ENCODE measurements at places on chromosomes 3 and 15. TPM values are rescaled to one million over a fixed set of nuclear protein-coding genes. Genes with fewer than 3 reads are reported as not detected.

The SERINC4 gene
- not detected for total RNA-seq

The ACAN gene
- total RNA-seq = not detected

The TRH gene
- total RNA-seq = not detected

DNA sequence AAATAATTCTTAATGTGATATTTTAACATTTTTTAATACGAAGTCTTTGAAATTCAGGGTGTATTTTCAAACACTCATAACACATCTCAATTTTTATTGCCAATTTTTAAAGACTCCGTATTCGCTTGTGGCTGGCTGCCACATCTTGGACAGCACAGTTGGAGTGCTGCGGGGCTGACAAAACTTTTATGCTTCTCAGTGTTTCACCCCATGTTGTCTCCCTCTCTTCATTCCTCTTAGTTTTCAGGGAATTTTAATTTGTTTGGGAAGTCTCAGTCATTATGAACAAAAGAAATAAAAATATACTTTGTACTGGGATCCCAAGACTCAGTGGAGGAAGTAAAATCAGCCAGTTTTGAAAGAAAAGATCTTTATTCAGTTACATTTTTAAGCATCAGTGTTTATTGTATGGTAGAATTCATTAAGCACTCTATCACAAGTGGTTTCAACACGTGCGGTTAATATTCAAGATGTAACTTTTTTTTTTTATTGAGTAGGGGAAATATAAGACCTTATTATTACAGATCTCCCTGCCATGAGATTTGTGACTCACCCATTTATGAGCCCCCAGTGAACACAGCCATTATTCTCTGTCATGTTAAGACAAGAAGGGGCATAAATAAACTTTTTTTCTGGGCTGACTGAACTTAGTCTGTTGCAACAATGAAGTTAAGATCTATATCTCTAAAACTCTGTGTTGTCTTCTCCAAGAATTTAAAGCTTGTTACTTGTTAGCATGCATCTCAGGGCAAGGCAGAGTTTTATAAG, 26.8 kb downstream of the KAT2B start:
- no peaks in the 10 kb centered on the region for H3K4me1 ChIP-seq
- DNase-seq = no peak
- no peaks in the 10 kb centered on the region for H3K27me3 ChIP-seq

- H3K36me3 ChIP-seq = peaks cover 92% of the 10 kb centered on the region
- no peak for DNase-seq
- no peaks in the 10 kb centered on the region for H3K27me3 ChIP-seq
These were observed 150.5 kb upstream of the LRRFIP2 start for GRCh38 chr3:37324850-37325321.

DNA sequence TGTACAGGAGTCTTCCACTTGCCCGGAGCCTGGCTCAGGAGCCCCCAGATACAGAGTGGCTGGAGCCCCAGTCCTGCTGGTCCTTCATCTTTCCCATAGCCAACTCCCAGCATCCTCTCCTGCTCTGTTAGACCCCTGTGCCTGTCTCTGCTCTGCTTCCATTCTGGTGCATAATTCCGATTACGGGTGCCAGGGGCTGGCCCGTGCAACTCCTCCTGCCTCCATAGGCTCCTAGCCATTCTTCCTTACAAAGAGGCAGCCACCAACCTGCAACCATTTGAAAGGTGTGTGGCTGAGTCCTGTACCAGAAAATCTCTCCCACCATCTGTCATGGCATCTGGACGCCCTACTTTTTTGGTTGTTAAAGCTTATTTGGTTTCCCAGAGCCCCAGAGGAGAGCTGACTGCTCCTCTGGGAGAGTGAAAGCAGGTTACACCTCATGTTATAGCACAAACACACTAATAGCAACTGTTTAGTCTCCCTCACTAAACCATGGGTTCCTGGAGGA, 5.2 kb upstream of the RAD18 start:
- no peaks in the 10 kb centered on the region for H3K27me3 ChIP-seq
- DNase-seq = no peak
- peaks cover 64% of the 10 kb centered on the region for H3K4me1 ChIP-seq
- H3K36me3 ChIP-seq = no peaks in the 10 kb centered on the region
- no peak overlapping the region for H3K4me3 ChIP-seq
- H3K27ac ChIP-seq = no peak overlapping the region

DNA sequence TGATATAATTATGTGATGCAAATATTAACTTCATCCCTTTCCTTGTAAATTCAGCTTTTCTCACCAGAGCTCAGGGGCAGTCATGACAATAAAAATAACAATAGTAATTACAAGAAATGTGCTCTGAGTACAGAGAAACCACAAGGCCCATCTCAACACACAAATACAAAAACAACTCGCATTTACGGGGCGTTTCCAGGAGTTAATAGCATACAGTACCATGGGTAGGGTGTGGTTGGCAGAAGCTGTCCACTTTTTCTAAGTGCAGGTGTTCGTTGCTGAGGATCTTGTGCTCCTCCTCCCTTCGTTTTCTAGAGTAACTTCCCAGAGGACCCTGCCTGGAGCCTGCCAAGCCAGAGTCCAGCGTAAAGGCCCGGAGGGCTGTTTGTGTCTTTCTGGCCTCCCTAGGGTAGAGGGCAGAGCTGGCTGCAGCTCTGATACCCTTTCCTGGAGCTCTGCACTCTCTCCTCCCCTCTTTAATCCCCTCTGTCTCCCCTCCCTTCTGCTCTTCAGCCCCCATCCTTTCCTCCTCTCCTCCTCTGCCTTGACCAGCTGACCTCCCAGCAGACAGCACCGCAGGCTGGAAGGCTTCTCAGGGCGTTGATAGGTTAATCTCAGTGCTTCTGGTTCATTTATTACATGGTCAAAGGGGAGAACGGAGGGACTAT, 11.4 kb downstream of the SEMA3G start:
- H3K27me3 ChIP-seq = no peaks in the 10 kb centered on the region
- DNase-seq = no peak
- H3K4me3 ChIP-seq = no peak overlapping the region
- peaks cover 56% of the 10 kb centered on the region for H3K4me1 ChIP-seq

DNA sequence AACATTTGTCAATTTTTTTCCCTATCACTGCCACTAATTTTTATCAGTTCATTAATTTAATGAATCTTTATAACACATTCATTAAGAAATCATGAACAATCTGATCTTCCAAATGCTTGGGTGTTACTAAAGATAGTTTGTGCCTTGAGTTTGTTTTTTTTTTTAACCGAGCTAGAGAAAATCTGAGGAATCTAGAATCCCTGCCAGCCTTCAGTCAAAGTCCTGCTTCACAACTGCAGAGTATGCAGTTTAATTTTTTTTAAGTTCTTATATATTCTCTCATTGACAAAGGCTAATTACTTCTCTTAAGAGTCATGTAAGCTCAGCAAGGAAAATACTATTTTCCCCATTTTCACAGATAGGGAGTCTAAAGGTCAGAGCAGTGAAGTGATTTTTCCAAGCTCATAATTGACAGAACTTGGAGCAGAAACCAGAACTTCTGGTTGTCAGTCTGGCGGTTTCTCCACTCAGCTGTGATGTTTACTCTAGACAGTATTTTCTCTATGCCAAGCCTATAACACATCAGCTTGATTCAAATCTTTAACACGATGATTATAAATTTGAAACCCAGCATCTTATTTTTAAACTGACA, 55.7 kb downstream of the TNIK start:
- no peak overlapping the region for H3K27ac ChIP-seq
- no peak for DNase-seq
- no peak overlapping the region for H3K4me3 ChIP-seq
- no peaks in the 10 kb centered on the region for H3K4me1 ChIP-seq

- DNase-seq = no peak
- H3K36me3 ChIP-seq = peaks cover 85% of the 10 kb centered on the region
- H3K4me3 ChIP-seq = no peak overlapping the region
- H3K27ac ChIP-seq = no peak overlapping the region
These were observed 66.0 kb downstream of the MESD start for GRCh38 chr15:80923668-80924067.

The MAGEF1 gene
- 60.5 TPM for total RNA-seq

- H3K4me3 ChIP-seq = no peak overlapping the region
- H3K27ac ChIP-seq = no peak overlapping the region
- no peak for DNase-seq
- H3K4me1 ChIP-seq = no peaks in the 10 kb centered on the region
- H3K36me3 ChIP-seq = no peaks in the 10 kb centered on the region
These were observed 121.3 kb downstream of the RPLP1 start for GRCh38 chr15:69573815-69574475.

GRCh38 chr15:94057305-94057704, 174.1 kb upstream of the MCTP2 start:
- H3K36me3 ChIP-seq = no peaks in the 10 kb centered on the region
- no peak overlapping the region for H3K27ac ChIP-seq
- no peak for DNase-seq
- no peaks in the 10 kb centered on the region for H3K27me3 ChIP-seq
- no peaks in the 10 kb centered on the region for H3K4me1 ChIP-seq

The CADPS gene
- total RNA-seq = not detected

DNA sequence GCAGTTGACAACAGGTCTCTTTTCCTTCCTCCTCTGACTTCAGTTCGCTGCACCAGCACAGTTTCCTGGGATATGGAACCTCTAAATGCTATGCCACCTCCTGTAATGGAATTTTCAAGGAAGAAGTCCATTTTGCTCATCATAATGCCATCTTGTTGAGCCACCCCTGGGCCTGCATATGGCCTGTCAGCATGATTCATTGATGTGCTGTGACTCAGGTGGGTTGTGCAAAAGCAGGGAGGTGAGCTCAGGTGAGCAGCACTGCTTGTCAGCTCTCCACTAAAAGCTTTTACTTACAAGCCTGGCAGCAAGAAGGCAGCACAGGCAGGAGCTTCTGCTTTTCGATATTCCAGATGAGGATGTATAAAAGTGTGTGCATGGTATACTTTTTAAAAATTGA, 247.1 kb upstream of the LMCD1 start:
- no peak overlapping the region for H3K4me3 ChIP-seq
- no peak for DNase-seq
- H3K27ac ChIP-seq = no peak overlapping the region
- no peaks in the 10 kb centered on the region for H3K4me1 ChIP-seq

DNA sequence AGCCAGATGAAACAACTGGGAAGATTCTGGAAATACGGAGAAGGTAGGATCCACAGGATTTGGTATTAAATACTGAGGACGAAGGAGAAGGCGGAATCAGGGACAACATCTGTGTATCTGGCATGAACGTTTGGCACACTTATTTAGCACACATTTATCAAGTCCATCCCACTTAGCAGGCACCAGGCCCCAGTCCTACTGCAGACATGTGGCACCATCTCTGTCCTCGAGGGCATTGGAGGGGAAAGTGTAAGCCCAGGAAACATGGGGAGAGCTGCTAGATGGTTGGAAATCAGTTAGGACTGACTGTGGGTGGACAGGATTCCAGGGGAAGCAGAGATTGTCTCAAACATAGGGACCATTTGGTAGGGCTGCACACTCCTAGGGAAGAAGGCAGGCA, 29.0 kb upstream of the LCTL start:
- no peak for DNase-seq
- H3K4me3 ChIP-seq = no peak overlapping the region
- H3K36me3 ChIP-seq = no peaks in the 10 kb centered on the region
- no peak overlapping the region for H3K27ac ChIP-seq
- no peaks in the 10 kb centered on the region for H3K27me3 ChIP-seq

The TPRG1 gene
- not detected for total RNA-seq

The TIMP4 gene
- total RNA-seq = 0.07 TPM

The CYP1A2 gene
- not detected for total RNA-seq

GRCh38 chr3:132730891-132731580, 8.8 kb upstream of the NPHP3 start:
- no peak overlapping the region for H3K27ac ChIP-seq
- H3K4me1 ChIP-seq = no peaks in the 10 kb centered on the region
- no peaks in the 10 kb centered on the region for H3K27me3 ChIP-seq
- no peaks in the 10 kb centered on the region for H3K36me3 ChIP-seq
- H3K4me3 ChIP-seq = no peak overlapping the region
- peak; percentile 33 for DNase-seq

The FRG2C gene
- total RNA-seq = not detected

DNA sequence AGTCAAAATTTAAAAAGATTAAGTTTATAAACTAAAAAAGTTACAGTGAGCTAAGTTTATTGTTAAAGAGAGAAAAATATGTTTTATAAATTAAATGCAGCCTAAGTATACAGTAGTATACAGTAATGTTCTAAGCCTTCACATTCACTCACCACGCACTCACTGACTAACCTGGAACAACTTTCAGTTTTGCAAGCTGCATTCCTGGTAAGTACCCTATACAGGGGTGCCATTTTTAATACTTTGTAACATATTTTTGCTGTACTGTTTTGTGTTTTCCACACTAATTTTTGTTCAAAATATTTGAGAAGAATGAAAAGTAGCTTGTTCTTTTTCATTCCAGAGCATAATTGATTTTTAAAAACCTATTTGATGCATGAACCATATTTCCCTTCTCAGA, 524.9 kb downstream of the RBMS3 start:
- no peak overlapping the region for H3K27ac ChIP-seq
- H3K36me3 ChIP-seq = no peaks in the 10 kb centered on the region
- H3K4me3 ChIP-seq = no peak overlapping the region
- no peak for DNase-seq

The SST gene
- not detected for total RNA-seq

The EXD1 gene
- not detected for total RNA-seq

GRCh38 chr3:74537164-74537563, 77.3 kb downstream of the CNTN3 start:
- no peaks in the 10 kb centered on the region for H3K27me3 ChIP-seq
- no peak overlapping the region for H3K27ac ChIP-seq
- H3K4me3 ChIP-seq = no peak overlapping the region
- H3K4me1 ChIP-seq = no peaks in the 10 kb centered on the region
- DNase-seq = no peak
- H3K36me3 ChIP-seq = no peaks in the 10 kb centered on the region

The PPM1L gene
- total RNA-seq = 1.4 TPM

DNA sequence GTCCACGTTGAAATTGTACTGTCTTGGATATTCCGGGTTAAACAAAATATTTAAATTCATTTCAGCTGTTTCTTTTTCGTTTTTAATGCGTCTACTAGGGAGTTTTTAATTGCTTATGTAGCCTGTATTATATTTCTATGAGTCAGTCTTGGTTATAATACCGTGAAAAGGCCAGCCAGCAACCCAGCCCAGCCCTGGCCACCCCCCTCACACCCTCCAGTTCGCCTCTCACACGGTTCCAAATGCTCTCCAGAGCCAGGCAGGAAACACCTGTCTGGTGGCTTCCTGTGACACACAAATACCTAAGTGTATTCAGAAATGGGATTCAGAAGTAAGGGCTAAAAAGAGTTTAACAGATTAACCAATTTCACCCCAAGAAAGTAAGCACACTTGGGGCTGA, 4.4 kb downstream of the SH3BP5 start:
- no peak overlapping the region for H3K27ac ChIP-seq
- no peak overlapping the region for H3K4me3 ChIP-seq
- no peaks in the 10 kb centered on the region for H3K36me3 ChIP-seq
- peaks cover 17% of the 10 kb centered on the region for H3K4me1 ChIP-seq
- no peak for DNase-seq

GRCh38 chr3:62287392-62287927, 85.9 kb downstream of the FEZF2 start:
- no peak for DNase-seq
- H3K27ac ChIP-seq = no peak overlapping the region
- H3K36me3 ChIP-seq = 0 out of 3 replicates have a peak, but pooled peaks cover 4% of the 10 kb centered on the region
- no peaks in the 10 kb centered on the region for H3K27me3 ChIP-seq
- no peak overlapping the region for H3K4me3 ChIP-seq
- no peaks in the 10 kb centered on the region for H3K4me1 ChIP-seq

- no peaks in the 10 kb centered on the region for H3K4me1 ChIP-seq
- DNase-seq = peak; percentile 2
- H3K27ac ChIP-seq = no peak overlapping the region
- no peaks in the 10 kb centered on the region for H3K27me3 ChIP-seq
- no peak overlapping the region for H3K4me3 ChIP-seq
These were observed 391.5 kb downstream of the RAP2B start for GRCh38 chr3:153553605-153553945.

- no peak for DNase-seq
- no peak overlapping the region for H3K4me3 ChIP-seq
- no peak overlapping the region for H3K27ac ChIP-seq
These were observed 6.4 kb upstream of the ITGB5 start for GRCh38 chr3:124893526-124893925.

GRCh38 chr15:88647351-88648105, 8.7 kb downstream of the ISG20 start:
- no peaks in the 10 kb centered on the region for H3K27me3 ChIP-seq
- H3K4me3 ChIP-seq = no peak overlapping the region
